DMS79 treated with DMSO at 0.1 percent for 48 hours (cell line): ENCODE measurements at places on chromosomes 13 and 19.

DNA sequence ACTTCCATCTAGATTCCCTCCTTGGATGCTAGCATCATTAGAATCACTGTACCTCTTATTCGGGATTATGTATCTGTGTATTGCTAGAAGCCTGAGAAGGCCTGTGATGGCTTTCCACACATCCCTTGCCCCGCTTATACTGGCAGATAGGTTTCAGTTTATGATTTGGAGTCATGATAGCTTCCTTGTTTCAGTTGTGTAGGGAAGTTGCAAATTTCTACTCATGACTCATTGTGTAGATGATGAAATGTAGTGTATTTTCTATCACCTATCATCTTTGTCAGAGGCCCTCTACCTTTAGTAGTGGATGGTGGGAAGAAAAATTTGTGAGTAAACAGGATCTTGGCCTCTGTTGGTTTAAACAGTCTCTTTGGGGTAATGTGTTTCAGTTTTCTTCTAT lies 165.2 kb downstream of the GGACT start:
- DNase-seq: no peak

DNA sequence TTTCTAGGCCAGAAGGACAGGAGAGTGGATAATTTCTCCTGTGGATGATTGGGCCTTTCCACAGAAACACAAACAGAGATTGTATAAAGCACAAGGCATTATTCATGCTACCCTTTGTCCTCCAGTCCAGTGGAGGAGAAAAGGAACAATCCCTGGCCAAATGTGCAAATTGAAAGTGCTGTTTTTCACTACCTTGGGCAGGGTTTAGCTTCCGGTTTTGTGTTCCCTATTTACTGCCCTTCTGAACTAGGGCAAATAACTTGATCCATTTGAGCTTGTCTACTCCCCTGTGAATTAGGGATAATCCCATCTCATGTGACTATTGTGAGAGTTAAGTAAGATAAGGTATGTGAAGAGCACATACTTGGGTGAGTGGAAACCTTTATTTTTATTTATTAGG lies 13.3 kb downstream of the PDX1 start:
- no peak for DNase-seq

DNA sequence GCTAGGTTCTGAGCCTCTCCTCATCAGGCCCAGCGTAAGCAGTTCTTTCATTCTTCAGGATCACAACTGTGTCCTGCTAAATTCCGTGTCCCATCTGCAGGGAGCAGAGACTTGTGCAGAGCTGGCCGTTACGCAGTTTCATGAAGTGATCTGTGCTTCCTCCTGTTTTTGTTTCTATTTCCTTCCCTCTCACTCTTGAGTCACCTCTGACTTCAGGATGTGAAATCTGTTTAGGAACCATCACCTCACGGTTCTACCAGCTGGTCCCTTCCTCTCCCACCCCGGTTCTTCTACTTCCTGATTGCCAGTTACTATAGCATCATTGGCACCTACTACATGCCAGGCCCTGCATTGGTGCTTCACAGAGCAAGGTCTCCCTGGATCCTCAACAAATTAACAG lies 8.5 kb downstream of the MAU2 start:
- DNase-seq: no peak

DNA sequence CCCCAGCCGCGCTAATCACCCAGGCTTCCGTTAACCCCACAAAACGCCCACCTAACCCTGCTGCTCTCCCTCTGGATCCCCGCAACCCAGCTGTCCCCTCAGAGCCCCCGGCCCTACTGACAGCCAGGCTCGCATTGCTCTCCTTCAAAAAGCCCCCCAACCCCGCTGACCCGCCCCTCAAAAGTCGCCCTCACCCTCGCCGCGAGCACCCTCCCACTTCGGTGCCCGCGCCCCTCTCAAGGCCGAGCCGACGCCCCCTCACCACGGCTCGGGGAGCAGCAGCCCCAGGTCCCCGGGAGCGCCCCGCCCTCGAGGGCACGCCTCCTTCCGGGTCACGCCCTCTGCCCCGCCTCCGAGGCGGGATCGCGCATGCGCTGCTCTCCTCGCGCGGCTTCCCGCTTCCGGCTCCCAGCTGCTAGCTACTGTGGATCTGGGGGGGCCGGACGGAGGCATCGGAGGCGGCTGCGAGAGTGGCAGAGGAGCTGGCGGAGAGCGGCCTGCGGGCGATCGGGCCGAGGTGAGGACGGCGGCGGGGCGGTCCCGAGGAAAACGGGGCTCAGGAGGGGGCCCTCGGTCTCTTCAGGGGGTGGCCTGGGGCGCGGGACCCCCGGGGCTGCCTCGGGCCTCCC lies 46.1 kb downstream of the ARHGEF18 start:
- DNase-seq: peak; percentile 78

- DNase-seq: no peak
Measured at GRCh38 chr19:31538879-31539278, 189.6 kb upstream of the TSHZ3 start.

DNA sequence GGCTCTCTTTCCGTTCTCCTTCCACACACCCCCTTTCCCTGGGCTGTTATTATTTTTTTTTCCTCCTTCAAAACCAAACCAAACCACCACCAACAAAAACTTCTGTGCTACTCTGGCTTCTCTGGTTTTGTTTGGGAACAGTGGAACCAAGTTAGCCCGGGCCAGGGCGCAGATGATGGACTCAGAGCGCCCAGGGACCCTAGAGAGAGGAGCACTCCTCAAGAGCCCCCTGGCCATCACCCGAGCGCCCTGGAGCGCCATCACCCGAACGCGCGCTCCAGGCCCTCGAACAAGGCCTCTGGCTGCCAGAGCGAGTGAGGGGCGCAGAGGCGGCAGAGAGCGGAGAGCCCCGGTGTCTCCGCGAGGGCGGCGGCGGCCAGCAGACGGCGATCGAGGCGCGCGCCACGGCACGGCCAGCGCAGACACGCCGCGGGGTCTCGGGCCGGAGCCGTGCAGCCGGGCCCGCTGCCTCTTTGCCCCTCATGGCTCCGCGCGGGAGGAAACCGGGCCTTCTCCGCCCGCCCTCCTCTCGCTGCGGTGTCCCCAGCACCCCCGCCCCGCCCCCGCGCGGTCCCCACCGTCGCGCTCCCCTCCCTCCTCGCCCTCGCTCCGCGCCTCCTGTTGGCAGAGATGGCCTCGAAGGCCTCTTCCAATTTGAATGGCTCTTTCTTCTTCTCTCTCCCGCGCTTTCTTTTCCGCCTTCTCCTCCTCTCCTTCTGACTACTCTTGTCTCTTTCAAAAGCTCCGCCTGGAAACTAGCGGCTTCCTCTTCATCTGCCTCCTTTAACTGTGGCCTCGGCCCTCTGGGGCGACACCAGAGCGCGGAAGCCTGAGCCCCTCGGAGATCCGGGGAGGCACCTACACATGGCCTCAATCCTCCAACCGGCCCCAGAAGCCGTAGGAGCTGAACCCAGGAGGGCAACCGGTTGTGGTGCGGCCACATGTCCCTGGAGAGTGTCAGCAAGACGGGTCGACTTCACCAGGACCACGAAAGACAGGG lies 4.1 kb upstream of the SOX1 start:
- no peak for DNase-seq

DNA sequence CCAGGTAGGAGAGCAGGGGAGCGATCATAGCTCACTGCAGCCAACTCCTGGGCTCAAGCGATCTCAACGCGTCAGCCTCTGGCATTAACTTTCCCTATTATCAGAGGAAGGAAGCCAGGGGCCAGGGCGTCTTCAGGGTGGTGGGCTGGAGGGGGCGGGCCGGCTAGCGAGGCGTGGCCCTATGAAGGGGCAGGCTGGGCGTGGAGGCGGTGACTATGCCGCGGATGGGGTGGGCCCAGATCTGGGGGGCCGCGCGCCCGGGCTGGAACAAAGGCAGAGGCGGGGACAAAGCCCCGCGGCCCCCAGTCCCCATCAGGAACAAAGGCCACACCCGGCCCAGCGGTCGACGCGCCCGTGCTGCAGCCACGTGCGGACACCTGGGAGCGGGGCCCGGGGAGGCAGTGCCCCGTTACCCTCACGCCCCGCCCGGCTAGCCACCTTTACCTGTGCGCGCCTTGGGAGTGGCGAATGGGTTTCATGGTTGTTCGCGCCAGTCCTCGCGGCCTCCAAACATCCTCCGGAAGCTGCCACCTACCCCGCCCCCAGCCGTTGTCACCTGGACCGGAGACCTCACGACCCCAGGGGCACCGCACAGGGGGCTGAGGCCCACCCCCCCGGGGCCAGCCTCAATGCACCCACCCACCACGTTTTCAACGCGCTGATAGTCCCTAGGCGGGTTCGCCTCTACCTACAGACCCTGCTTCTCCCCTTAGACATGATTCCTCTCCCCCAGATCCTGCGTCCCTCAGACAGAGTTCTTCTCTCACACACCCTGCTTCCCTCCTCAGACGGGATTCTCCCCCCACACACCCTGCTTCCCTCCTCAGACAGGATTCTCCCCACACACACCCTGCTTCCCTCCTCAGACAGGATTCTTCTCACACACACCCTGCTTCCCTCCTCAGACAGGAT lies 5.4 kb upstream of the TRIM28 start:
- DNase-seq: peak; percentile 68

DNA sequence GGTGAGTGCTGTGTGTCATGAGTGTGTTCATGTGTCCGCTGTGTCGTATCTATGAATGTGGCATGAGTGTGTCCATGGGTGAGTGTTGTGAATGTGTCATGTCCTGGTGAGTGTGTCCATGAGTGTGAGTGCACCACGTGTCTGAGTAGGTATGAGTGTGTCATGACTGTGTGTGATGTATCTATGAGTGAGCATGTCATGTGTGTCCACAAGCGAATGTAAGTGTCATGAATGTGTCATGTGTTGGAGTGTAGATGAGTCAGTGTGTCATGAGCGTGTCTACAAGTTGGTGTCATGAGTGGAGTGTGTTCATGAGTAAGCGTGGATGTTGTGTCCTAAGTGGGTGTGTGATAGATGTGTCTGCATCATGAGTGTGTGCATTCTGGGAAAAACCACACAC lies 129.4 kb downstream of the TUBA3C start:
- DNase-seq: no peak

DNA sequence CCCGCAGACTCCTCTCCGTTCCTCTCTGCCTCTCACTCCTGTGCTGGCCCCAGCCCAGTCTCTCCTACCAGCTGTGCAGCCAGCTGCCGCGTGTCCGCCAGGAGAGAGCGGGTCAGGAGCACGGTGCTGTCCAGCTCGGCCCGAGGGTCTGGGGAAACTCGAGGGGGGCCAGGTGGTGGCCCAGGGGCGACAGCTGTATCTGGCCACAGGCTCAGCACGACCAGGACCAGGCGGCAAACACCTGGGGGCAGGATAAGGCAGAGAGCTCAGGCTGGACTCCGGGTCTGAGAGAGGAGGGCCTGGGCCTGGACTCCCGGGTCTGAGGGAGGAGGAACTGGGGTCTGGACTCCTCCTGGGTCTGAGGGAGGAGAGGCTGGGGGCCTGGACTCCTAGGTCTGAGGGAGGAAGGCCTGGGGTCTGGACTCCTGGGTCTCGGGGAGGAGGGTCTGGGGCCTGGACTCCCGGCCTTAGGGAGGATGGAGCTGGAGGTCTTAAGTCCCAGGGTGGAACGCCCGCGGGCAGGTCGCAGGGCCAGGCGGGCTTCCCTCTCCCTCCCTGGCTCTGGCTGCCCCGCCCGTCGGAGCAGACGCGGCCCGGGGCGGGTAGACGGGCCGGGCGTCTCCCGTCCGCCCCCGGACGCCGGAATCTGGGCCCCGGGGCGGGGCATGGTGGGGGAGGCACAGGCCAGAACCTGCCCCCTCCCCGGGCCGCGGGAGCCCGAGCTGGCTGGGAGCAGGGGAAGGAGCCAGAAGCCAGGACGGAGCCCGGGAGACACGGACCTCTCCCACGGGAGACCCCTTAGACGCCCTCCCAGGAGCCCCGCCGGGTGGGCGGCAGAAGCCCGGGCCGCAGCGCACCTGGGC lies 1.3 kb downstream of the IL11 start:
- DNase-seq: no peak

DNA sequence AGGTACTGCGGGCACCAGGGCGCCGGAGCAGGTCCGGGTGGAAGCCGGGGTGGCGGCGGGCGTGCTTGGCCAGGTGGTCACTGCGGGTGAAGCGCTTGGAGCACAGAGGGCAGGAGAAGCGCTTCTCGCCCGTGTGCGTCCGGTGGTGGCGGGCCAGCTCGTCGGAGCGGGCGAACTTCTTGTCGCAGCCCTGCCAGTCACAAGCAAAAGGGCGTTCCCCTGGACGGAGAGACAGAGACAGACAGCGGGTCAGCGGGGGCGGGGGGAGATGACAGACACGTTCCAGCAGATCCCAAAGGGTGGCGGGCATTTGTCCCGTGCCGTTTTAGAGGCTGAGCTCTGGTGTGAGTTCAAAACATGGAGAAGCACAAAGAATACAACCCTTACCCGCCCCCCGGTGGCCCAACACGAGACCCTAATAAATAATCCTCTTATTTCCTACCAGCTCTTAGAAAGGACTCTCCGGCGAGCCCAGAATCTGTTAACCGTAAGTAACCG lies 6.3 kb upstream of the REXO1 start:
- DNase-seq: no peak

DNA sequence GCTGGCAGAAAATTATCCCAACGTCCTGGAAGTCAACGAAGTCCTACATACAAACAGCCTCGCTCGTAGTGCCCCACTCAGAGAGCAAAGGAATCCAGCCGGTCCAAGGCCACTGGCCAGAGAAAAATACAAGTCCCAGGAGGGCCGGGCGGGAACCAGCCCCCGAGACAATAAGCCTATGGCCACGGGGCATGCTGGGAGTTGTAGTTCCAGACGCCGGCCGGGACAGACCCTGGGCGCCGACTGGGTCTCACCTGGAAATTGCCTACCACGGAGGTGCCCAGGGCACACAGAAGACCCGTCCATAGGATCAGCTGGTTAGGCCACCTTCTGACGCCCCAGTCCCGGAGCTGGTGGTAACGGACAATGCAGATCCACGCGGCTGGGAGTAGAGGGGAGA lies 5.4 kb downstream of the TMEM150B start:
- no peak for DNase-seq

DNA sequence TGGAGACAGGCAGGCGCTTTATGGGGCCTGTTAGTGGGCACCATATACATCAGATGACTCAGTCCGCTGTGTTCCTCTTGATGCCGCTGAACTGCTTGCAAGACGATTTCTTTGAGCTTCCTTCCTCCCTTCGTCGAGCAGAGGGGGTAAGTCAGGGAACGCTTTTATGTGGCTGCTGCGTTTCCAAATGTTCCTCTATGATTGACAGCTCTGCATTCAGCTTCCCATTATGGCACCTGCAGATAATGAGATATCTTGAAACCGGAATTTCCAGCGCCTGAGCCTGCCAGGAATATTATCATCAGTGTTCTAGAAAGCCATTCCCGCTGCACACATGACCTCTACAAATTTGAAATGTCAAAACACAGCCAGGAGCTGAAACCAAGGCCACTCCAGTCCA lies 257.0 kb downstream of the TSHZ3 start:
- no peak for DNase-seq

- DNase-seq: peak; percentile 10
Measured at GRCh38 chr13:50412046-50412617, 396.9 kb downstream of the KCNRG start.

GRCh38 chr19:42487032-42487797 lies 41.1 kb downstream of the CEACAM1 start:
- DNase-seq: no peak

- no peak for DNase-seq
Measured at GRCh38 chr13:94959626-94960025, 247.3 kb upstream of the SOX21 start.
